NCI-H1436 (cell line): ENCODE measurements at places on chromosomes 11 and 22.

GRCh38 chr22:49586873-49587272, 240.8 kb downstream of the BRD1 start:
- no peak for DNase-seq

DNA sequence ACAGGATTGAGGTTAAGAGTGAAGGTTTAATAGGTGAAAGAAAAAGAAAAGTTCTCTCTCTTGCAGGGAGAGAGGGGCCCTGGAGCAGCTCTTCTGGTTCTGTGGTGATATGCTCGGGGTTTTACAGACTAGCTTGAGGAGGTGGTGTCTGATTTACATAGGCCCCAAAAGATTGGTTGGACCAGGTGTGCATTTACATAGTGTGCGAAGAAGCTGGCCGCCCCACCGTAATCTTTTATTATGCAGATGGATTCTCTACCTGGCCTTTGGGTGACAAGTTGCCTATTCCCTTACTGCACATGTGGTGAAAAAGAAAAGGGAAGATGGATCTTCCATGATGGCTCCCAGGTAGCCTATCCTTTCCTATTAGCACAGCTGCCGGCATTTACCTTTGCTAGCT, 219.9 kb upstream of the GRIA4 start:
- DNase-seq: no peak

- no peak for DNase-seq
These were observed 13.5 kb upstream of the ADORA2A start for GRCh38 chr22:24413736-24414385.

DNA sequence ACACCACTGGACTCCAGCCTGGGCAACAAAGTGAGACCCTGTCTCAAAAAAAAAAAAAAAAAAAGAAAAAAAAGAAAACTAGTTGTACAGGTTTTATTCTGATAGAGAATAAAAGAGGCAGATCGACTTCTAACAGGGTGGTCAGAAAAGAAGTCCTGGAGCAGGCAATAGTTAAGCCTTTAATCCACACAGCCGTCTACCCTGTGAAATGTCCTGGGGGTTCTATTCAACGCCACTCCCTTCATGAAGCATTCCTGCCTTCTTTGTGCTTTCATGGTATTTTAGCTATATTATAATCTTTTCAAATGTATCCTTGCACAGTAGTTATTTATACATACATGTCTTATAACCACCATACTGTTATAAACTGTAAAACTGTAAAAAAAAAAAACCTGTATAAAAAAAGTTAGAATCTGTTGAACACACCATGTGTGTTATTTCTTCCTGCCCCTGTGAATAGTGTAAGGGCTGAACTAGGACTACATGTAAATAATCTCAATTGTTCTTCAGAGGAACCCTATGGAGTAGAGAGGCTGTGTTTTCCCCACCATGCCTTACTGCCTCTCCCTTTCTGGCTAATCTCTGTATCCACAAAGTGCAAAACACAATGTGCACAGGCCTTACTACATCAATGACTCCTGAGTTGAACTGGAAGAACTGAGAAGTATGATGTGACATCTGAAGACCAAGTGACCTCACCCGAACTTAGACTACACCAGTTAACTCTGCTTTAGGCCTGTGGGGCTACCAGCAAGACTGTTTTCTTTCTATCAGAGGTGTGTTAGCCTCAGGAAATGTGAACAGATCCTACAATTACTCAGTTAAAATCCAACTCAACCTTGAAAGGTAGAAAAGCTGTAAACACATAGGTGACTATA, 25.3 kb downstream of the PRCP start:
- no peak for DNase-seq

GRCh38 chr11:3052109-3052479, 5.1 kb downstream of the CARS1 start:
- DNase-seq: peak; percentile 50

- DNase-seq: no peak
These were observed 588 bp downstream of the TSPAN32 start for GRCh38 chr11:2302306-2302895.

DNA sequence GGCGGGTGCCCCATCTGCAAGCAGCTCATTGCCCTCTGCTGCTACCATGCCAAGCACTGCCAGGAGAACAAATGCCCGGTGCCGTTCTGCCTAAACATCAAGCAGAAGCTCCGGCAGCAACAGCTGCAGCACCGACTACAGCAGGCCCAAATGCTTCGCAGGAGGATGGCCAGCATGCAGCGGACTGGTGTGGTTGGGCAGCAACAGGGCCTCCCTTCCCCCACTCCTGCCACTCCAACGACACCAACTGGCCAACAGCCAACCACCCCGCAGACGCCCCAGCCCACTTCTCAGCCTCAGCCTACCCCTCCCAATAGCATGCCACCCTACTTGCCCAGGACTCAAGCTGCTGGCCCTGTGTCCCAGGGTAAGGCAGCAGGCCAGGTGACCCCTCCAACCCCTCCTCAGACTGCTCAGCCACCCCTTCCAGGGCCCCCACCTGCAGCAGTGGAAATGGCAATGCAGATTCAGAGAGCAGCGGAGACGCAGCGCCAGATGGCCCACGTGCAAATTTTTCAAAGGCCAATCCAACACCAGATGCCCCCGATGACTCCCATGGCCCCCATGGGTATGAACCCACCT, 28.0 kb upstream of the L3MBTL2 start:
- no peak for DNase-seq

- DNase-seq: no peak
These were observed 43.5 kb upstream of the MYEOV start for GRCh38 chr11:69250186-69251056.

- no peak for DNase-seq
These were observed 263.3 kb downstream of the LARGE1 start for GRCh38 chr22:33656808-33657628.

GRCh38 chr11:9719566-9720289, 55.9 kb downstream of the SWAP70 start:
- DNase-seq: no peak

- no peak for DNase-seq
These were observed 17.4 kb upstream of the OR10V1 start for GRCh38 chr11:59730896-59731565.

DNA sequence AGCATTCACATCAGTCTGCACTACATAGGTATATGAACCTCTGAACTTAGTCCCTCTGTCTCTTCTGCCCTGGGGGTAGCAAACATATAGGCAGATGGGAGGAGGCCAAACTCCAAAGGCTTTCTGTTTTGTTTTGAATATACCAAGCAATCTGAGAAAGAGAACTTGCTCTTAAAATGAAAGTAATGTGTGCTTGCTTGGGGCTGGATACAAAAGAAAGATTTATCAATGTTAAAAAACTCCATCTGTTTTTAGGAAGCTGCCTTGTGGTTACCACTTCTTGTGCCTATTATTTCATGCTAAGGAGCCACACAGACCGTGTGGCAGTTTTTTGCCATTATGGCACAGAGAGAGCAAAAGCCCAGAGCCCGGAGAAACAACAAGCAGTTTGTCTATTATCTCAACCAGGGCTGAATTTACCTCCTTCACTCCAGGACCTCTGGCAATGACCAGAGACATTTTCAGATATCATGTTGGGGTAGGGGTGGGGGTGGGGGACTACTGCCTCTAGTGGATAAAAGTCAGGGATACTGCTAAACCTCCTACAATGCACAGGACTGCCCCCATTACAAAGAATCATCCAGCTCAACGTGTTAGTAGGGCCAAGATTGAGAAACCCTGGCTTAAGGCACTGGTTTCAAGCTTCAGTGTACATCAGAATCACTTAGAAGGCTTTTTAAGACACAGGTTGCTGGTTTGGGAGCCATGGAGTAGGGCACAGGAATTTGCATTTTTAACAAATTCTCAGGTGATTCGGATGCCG, 124.2 kb downstream of the APIP start:
- no peak for DNase-seq

- no peak for DNase-seq
These were observed 37.4 kb downstream of the PRR5L start for GRCh38 chr11:36333468-36333867.

GRCh38 chr11:35794850-35795249, 132.3 kb downstream of the TRIM44 start:
- no peak for DNase-seq

DNA sequence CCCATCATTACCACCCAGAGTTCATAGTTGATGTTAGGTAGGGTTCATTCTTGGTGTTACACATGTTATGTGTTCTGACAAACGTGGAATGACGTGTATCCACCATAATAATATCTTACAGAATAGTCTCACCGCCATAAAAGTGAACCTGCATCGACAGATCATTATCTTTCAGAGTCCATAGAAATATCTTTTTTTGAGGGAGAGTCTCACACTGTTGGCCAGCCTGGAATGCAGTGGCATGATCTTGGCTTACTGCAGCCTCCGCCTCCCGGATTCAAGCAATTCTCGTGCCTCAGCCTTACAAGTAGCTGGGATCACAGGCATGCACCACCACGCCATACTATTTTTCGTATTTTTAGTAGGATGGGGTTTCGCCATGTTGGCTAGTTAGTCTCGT, 113.9 kb downstream of the BCR start:
- no peak for DNase-seq

DNA sequence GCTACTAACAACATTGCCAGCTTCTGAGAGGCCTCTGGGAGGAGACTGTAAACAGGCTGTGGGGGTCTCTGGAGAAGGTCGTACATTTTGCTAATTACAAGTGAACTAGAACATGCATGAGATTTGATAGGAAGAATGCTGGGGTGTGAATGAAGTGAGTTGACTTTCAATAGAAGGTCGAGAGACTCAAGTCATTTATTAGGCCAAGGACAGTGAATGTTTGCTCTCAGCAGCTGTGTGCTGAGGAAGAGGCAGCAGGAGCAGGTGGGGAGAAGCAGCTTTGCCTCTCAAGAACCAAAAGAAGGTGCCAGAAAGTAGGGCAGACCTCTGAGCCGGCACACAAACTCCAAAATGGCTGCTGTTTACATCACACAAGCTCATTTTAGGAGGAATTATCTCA, 91.7 kb downstream of the PIWIL4 start:
- no peak for DNase-seq

DNA sequence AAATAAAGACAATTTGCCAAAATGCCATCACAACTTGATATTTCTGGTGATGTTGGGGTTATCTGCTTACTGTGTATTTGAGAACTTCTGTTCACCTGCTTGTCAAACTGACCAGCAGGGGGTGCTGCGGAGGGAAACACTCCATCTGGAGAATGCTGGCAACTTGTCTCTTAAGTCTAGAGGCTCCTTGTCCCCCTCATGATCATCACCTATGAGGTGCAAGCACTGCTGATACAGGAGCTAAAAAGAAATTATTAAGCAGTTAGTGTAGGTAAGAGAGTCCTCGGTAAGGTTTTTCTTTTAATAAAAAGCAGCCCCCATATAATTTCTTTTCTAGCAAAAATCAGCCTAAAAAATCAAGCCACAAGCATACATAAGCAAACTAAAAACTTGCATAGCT, 32.7 kb upstream of the GLYATL1B start:
- DNase-seq: no peak

DNA sequence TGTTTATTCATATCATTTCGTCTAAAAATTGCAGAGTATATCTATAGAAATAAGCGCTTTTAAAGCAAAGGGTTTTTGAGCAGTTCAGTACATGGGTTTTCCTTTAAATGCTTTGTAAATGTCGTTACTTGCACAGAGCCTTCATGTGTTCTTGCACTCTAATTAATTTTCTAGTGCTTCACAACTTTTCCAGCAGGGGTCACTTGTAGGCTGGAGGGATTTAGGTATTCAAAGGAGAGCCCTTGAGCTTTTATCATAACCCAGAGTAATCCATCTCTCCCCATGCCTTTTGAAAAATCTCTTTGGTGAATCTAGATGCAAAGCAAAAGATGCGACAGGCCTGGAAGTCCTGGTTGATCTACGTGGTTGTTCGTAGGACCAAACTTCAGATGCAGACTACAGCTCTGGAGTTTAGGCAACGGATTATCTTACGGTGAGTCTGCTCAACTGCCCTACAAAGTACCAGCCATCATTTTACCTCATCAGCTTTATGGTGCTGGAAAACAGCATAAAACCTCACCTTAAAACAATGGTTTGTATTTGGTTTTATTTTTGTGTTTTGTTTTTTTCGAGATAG, 60.4 kb downstream of the SFI1 start:
- DNase-seq: peak; percentile 10

GRCh38 chr22:45312856-45313255, 3.1 kb downstream of the FAM118A start:
- no peak for DNase-seq

- peak; percentile 15 for DNase-seq
These were observed 55.0 kb upstream of the ANO3 start for GRCh38 chr11:26276798-26277424.

- peak; percentile 57 for DNase-seq
These were observed 221.9 kb upstream of the TBCEL start for GRCh38 chr11:120801801-120802689.

GRCh38 chr11:78809931-78810541, 235.4 kb upstream of the NARS2 start:
- no peak for DNase-seq

GRCh38 chr11:78927511-78927910, 352.8 kb upstream of the NARS2 start:
- no peak for DNase-seq

GRCh38 chr11:118914178-118914918, 11.4 kb downstream of the BCL9L start:
- DNase-seq: peak; percentile 42

GRCh38 chr22:27205492-27206373, 548.3 kb downstream of the MIAT start:
- no peak for DNase-seq

DNA sequence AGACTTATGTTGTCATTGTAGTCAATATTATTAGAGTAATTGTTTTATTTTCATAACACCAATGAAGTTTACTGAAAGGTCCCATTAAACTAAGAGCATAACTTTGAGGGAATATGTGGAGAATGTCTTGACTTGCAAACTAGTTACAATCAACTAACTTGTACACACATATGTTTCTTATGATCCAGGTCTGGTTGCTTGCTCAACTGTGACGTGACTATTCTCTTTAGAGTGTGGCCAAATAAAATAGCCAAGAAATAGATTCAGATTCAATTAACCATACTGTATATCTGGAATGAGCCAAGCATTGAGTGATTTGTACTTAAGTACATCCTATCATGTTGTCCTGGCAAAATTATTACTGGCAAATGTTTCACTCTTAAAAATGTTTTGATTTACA, 101.7 kb downstream of the METTL15 start:
- no peak for DNase-seq

- DNase-seq: peak; percentile 18
These were observed 12.1 kb downstream of the OR10D3 start for GRCh38 chr11:124195189-124195734.

DNA sequence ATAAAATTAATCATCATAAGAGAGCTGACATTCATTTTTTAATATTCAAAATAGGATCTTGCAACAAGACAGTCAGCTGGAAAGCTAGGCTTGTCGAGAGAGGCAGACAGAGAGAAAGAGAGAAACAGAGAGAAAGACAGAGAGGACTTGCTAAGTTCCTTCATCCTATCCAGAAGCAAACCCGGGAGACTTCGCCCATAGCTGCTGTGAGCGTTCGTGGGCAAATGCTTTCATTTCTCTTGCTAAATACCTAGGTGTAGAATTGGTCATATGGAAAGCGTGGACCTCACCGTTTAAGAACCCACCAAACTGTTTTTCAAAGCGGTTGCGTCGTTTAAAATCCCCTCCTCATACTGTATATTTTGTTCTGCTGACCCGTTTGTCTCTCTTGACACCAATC, 25.3 kb upstream of the KRTAP5-6 start:
- DNase-seq: no peak
